HT-29 (cell line): ENCODE measurements at places on chromosomes 11 and 22. TPM values are rescaled to one million over a fixed set of nuclear protein-coding genes. Genes with fewer than 3 reads are reported as not detected.

OR52E8 gene
- not detected in 2 replicates for total RNA-seq

CCDC157 gene
- 3.6 and 5.5 TPM in 2 replicates for total RNA-seq

TREH gene
- total RNA-seq, result 0.05 TPM in 1 of 2 replicates, not detected in the other

SCGB2A2 gene
- not detected in 2 replicates for total RNA-seq

MOV10L1 gene
- not detected in 2 replicates for total RNA-seq

MRGPRX3 gene
- total RNA-seq, result not detected in 2 replicates

TRPC6 gene
- total RNA-seq, result not detected in 2 replicates

GLYAT gene
- not detected in 2 replicates for total RNA-seq

TBX10 gene
- total RNA-seq, result 2.2 and 5.4 TPM in 2 replicates
